ENCODE measurements at places on chromosomes 6 and 20.

DNA sequence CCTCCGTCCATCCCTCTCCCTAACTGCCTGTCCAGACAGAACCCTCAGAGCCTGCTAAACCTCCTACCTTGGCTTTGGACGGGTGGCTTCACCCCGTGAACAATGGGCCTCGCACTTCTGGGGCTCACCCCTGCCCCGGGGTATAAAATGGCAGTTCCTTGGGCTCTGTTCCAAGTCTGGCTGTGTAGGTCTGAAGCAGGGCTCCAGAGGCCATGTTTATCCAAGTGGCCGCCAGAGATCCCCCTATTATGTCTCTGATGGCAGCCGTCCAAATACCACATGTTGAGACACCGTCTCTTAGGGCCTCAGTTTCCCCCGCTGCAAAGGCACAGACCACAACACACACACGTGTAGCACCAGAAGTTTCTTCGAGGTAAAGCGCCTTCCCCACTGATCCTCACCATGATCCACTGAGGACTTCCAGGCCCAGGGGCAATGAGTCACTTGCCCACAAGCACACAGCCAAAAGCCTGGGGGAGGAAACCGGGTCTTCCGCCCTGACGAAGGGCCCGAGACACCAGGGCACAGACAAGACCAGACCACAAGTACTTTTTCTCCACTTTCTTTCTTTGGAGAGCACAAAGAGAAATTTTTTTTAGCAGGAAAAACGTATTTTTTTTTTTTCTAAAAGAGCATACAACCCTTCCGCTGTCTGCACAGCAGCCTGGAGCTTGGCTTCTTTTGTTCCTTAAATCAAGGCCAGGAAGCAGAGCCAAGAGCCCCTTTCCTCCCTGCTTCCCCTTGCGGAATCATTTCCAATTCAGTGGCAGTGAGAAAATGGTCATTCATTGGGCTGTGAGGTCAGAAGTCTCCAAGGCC, 11.8 kb downstream of the CPNE5 start:
- peaks cover 9% of the 10 kb centered on the region for H3K4me1 ChIP-seq
- no peak overlapping the region for H3K4me3 ChIP-seq
- H3K36me3 ChIP-seq, result no peaks in the 10 kb centered on the region
- H3K27me3 ChIP-seq, result no peaks in the 10 kb centered on the region

DNA sequence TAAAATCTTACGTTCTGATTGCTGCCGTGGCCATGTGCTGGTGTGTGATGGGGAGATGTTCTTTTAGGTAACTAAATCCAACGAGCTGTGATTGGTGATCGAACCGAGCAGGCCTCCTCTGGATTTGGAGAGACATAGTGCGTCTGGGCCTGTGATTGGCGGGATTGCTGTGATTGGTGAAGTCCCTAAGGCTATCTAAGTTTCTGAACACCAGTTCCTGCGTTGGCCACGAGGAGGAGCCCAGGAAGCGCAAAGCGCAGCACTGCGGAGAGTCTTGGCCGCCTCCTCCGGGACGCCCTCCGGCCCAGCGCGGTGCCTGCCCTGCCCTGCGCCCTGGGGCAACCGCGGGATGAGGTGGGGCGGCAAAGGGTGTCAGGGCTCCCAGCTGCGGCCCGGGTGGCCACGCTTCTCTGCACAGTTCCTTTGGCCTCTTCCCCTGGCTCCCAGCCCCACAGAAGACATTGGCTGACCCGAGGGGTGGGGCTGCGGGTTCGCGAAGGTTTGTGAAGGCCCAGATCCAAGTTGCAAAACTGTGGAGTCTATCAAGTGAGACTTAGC, 33.0 kb downstream of the HNF4A start:
- H3K27me3 ChIP-seq, result no peaks in the 10 kb centered on the region
- H3K4me3 ChIP-seq, result peak overlapping the region; percentile 18
- H3K4me1 ChIP-seq, result peaks cover 40% of the 10 kb centered on the region
- peak overlapping the region; percentile 29 for H3K27ac ChIP-seq

- no peaks in the 10 kb centered on the region for H3K4me1 ChIP-seq
- DNase-seq, result no peak
- no peaks in the 10 kb centered on the region for H3K27me3 ChIP-seq
- H3K4me3 ChIP-seq, result no peak overlapping the region
These were observed 111.9 kb upstream of the FLRT3 start for GRCh38 chr20:14449323-14449722.

DNA sequence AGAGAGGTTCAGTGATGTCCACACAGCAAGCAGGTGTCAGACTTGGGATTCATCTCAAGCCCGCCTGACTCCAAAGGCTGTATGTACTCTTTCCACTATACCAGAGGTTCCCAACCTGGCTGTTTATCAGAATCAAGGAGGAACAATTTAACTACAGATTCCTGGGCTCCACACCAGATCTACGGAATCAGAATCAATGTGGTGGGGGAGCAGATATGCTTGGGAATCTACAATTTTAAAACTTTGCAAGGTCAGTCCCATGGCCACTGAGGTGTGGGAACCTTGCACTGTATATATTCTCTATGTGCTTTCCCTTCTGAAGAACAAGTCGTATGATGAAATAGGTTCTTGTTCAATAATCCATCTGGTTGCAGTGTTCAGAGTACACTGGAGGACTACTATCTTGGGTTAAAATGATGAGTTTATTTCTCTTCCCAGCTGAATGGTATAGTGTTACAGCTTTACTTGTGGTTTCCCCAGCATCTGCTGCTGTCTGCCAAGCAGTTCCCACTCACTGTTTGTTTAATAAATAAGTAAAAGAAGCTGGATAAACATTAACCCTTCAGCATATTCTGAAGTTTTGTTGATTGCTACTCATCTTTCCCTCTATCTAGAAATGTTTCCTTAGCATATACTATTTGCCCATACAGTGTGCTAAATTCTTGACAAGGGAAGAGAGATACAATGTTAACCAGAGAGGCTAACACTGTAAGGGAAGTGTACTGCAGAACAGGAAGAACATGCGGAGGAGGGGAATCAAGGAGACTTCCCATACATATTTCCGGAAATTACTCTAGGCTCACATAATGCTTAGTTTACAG, 9.9 kb downstream of the TTI1 start:
- H3K27me3 ChIP-seq, result no peaks in the 10 kb centered on the region
- H3K36me3 ChIP-seq, result peaks cover 15% of the 10 kb centered on the region
- no peak for DNase-seq
- H3K27ac ChIP-seq, result no peak overlapping the region

GRCh38 chr20:3863317-3863716, 16.7 kb downstream of the MAVS start:
- H3K36me3 ChIP-seq, result peaks cover 19% of the 10 kb centered on the region
- DNase-seq, result no peak
- no peak overlapping the region for H3K27ac ChIP-seq
- no peaks in the 10 kb centered on the region for H3K4me1 ChIP-seq
- no peak overlapping the region for H3K4me3 ChIP-seq
- no peaks in the 10 kb centered on the region for H3K27me3 ChIP-seq

- no peak overlapping the region for H3K4me3 ChIP-seq
- DNase-seq, result peak; percentile 12
- H3K27ac ChIP-seq, result no peak overlapping the region
- H3K4me1 ChIP-seq, result peaks cover 3% of the 10 kb centered on the region
- no peaks in the 10 kb centered on the region for H3K27me3 ChIP-seq
These were observed 839.4 kb downstream of the MAFB start for GRCh38 chr20:39849664-39850063.

GRCh38 chr6:54878718-54879117, 32.1 kb downstream of the FAM83B start:
- no peaks in the 10 kb centered on the region for H3K27me3 ChIP-seq
- H3K4me1 ChIP-seq, result peaks cover 4% of the 10 kb centered on the region
- no peak for DNase-seq
- no peaks in the 10 kb centered on the region for H3K36me3 ChIP-seq
- no peak overlapping the region for H3K4me3 ChIP-seq
- no peak overlapping the region for H3K27ac ChIP-seq

DNA sequence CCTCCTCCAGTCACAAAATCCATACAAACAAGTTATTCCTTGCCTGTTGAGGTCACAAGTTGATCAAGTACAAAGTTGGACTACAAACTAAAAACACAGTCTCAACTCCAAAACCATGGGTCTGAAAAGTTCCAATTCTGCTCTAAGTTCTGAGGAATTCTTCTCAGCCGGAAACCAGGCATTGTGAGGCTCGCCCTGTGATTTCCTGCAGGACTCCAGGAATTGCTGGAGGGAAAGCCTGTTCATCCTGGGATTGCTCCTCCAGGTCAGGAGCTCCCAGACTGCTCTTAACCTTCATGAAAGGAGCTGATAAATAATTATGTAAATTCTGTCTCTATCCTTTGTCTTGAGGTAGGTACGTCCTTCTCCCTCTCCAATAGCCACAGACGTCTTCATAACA, 8.5 kb downstream of the TRAM2 start:
- no peaks in the 10 kb centered on the region for H3K36me3 ChIP-seq
- H3K27ac ChIP-seq, result no peak overlapping the region
- peaks cover 37% of the 10 kb centered on the region for H3K4me1 ChIP-seq
- no peak for DNase-seq
- H3K4me3 ChIP-seq, result no peak overlapping the region

DNA sequence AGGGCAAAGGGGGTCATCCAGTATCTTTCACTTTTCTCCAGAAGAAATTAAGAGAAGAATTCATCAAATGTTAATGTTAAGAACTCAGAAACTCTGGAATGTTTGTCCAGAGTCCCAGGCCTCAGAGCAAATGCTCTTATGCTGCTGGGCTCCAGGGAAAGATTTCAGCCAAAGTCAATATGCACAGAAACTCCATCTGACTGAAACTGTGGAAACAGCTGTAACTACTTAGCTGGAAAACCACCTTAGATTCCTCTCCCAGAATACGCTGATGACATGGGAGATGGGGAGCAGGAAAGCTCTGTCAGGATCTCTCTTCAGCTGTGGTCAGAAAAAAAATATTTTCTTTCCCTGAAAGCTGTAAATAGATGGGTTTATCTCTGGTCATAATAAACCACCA, 559.6 kb downstream of the RFPL4B start:
- no peak overlapping the region for H3K27ac ChIP-seq
- H3K36me3 ChIP-seq, result no peaks in the 10 kb centered on the region
- DNase-seq, result no peak
- H3K4me3 ChIP-seq, result no peak overlapping the region
- H3K27me3 ChIP-seq, result no peaks in the 10 kb centered on the region

DNA sequence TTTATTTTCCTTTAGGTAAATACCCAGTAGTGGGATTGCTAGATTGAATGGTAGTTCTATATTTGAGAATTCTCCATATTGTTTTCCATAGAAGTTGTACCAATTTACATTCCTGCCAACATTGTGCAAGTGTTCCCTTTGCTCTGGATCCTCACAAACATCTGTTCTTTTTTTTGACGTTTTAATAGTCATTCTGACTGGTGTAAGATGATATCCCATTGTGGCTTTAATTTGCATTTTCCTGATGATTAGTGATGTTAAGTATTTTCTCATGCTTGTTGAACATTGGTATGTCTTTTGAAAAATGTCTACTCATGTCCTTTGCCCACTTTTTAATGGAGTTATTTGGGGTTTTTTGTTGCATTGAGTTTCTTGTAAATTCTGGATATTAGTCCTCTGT, 85.6 kb downstream of the UBE3D start:
- H3K36me3 ChIP-seq, result no peaks in the 10 kb centered on the region
- no peaks in the 10 kb centered on the region for H3K27me3 ChIP-seq
- no peak overlapping the region for H3K4me3 ChIP-seq
- H3K4me1 ChIP-seq, result no peaks in the 10 kb centered on the region

GRCh38 chr20:19828232-19828631, 70.2 kb downstream of the RIN2 start:
- no peak overlapping the region for H3K4me3 ChIP-seq
- peak; percentile 56 for DNase-seq
- H3K36me3 ChIP-seq, result no peaks in the 10 kb centered on the region
- no peak overlapping the region for H3K27ac ChIP-seq

- DNase-seq, result no peak
- H3K4me1 ChIP-seq, result no peaks in the 10 kb centered on the region
- H3K4me3 ChIP-seq, result no peak overlapping the region
- no peaks in the 10 kb centered on the region for H3K36me3 ChIP-seq
- no peaks in the 10 kb centered on the region for H3K27me3 ChIP-seq
These were observed 9.2 kb upstream of the SLC9A8 start for GRCh38 chr20:49803418-49803817.

- no peak overlapping the region for H3K4me3 ChIP-seq
- H3K27me3 ChIP-seq, result peaks cover 6% of the 10 kb centered on the region
- no peak for DNase-seq
- H3K4me1 ChIP-seq, result no peaks in the 10 kb centered on the region
- H3K27ac ChIP-seq, result no peak overlapping the region
These were observed 18.5 kb upstream of the PRSS16 start for GRCh38 chr6:27228963-27229477.

DNA sequence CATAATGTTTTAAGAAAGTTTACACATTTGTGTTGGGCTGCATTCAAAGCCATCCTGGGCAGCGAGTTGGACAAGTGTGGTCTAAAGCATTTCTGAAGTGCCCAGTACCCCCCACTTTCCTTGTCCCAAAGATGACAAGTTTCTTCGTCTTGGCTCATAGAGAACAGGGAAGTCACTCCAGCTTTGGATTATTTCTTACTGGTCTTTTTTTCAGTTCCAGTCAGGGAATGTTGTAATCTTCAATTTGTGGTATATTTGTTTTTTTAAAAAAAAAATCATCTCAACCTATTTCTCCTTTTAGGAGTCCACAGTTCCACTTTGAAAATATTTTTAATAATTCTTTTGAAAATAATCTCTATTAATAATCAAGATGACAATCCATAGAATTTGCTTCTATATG, 34.0 kb downstream of the SLX4IP start:
- no peak for DNase-seq
- H3K27me3 ChIP-seq, result no peaks in the 10 kb centered on the region
- no peak overlapping the region for H3K4me3 ChIP-seq
- no peak overlapping the region for H3K27ac ChIP-seq
